Kidney glomerular epithelial cell (primary cell): ENCODE measurements at places on chromosomes 12 and 14.

DNA sequence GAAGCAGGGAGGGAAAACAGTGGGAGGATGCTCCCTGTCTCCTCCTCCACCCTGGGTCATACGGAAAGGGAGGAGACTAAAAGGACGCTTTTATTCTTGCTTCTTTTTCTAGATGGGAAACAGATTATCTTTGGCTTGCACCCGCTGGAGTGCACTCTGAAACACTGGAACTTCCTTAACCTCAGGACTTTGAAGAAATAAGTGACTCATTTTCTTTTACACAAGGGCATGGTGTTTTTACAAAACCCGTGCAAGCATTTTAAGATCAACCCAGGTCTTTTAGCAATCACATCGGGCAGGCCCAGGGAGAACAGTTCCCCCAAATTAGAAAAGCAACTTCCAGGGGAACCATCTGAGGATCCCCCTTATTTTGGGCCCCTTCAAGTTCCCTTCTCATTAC, 80.9 kb upstream of the TSPAN11 start:
- no peak for DNase-seq

DNA sequence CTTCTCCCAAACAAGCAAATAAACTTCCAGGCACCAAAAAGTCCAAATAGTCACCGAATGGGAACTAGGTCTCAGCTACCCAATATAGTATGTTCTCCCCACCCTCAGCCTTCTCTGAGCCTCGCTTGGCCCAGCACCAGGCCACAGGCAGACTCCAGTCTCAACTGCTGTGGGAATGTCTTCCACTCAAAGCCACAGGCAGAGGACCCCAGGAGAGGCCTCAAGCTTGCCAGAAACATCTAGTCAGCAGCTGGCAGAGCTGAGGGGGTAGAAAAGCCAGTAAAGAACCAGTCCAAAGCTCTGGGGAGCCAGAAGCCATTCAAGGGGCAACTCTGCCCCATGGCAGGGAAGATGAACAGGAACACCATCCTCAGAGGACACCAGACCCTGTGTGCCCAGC, 41.8 kb downstream of the FMNL3 start:
- DNase-seq, result no peak

DNA sequence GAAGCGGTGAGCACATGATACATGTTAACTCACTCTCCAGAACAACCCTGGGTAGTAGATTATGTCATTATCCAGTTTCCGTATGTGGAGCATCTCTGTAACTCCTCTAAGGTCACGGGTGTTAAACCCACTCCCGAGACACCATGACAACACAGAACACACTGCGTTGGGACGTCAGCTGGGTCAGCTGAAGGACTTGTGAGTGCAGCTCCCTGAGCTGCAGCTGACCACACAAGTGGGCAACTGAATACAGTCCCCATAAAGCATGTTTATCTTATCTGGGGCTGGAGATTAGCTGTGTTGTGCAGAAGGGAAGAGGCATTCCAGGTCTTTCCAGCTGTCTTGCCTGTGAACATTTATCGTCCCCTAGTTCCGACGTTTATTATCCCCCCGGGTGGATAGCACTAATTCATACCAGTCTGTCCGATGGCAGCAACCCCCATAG, 211.5 kb downstream of the CHST11 start:
- no peak for DNase-seq

DNA sequence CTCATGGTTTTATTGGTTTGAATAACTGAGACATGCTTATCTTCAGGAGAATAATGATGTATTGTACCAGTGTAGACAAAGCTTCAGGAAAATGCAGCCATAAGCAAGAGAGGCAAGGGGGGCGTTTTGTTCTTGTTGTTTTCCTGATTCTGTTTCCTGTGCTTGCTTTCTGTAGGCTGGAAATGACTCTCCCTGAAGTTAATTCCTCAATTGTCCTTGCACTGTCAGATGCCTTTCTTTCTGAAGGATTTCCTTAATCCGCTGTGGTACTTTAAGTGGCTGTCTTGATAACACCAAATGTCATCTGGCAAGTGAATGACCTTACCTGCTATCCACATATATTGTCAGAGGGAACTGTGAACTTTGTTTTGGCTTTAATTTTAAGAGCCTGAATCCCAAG, 220.0 kb downstream of the NEDD1 start:
- DNase-seq, result no peak

DNA sequence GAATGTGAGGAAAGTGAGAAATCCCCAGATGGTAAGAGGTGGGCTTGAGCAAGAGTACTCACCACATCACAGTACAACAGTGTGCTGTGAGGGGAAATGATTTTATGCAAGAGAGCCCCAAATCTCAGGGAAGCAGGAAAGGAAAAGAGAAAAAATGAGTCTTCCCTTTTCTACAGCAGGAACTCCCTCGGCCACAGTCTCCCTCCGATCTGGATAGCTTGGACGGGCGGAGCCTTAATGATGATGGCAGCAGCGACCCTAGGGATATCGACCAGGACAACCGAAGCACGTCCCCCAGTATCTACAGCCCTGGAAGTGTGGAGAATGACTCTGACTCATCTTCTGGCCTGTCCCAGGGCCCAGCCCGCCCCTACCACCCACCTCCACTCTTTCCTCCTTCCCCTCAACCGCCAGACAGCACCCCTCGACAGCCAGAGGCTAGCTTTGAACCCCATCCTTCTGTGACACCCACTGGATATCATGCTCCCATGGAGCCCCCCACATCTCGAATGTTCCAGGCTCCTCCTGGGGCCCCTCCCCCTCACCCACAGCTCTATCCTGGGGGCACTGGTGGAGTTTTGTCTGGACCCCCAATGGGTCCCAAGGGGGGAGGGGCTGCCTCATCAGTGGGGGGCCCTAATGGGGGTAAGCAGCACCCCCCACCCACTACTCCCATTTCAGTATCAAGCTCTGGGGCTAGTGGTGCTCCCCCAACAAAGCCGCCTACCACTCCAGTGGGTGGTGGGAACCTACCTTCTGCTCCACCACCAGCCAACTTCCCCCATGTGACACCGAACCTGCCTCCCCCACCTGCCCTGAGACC, 7.8 kb downstream of the ATN1 start:
- DNase-seq, result no peak

- peak; percentile 32 for DNase-seq
These were observed 15.7 kb downstream of the ANO6 start for GRCh38 chr12:45231515-45232145.

- no peak for DNase-seq
These were observed 51.3 kb downstream of the SLC6A12 start for GRCh38 chr12:162467-163307.

DNA sequence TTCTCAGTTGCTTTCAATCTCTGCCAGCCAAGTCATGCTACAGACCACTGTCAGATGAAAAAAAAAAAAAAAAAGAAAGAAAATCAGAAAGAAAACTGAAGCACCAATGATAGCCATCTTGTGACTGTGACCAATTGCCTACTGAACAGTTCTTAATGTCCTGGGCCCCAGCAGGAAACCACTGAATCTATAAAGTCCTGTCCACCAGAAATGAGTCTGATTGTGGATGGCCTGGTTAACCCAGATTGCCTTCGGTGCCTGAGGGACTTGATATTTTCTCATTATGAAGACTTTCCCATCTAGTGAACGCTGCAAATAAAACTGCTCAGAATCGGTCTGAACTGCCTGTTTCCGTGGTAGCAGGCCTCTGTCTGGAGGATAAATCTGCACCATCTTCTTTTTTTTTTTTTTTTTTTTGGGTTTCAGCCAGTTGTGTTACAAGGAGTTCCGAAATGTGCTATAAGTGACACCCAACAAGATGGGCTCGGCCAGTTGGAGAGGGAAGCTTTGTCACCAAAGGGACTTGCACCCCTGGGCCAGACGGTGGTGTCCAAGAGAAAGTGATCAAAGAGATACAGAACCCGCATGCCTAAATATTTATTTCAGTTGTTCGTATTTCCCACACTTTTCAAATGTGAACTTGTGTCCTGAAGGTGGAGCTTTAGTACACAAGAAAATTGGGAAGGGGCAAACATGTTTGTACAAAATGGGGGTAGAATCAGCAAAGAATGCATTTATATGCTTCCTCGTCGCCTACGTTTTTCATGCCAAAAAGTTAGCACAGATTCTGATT, 3.0 kb upstream of the PLXNC1 start:
- DNase-seq, result no peak

DNA sequence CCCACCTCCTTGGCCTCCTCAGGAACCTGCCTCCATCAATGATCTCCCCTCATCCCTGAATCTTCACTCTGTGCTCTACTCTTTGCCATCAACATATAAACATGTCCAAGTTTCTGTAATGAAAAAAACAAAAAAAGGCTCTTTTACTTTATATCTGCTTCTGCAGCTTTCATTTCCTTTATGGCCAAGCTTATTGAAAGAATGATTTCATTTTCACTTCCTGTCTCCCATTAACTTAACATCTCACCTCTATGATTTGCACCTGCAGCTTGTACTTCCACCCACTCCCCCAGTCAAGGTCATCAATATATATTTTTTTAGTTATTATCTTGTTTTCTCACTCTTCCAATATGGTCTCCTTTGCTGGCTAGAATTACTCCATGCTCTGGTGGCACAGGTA, 15.6 kb upstream of the RNU6-7 start:
- DNase-seq, result no peak

GRCh38 chr12:84816916-84817695, 95.5 kb downstream of the SLC6A15 start:
- no peak for DNase-seq

GRCh38 chr12:118813778-118814357, 167.5 kb upstream of the SRRM4 start:
- no peak for DNase-seq

- DNase-seq, result no peak
These were observed 380.0 kb downstream of the DIO2 start for GRCh38 chr14:79831195-79831892.

DNA sequence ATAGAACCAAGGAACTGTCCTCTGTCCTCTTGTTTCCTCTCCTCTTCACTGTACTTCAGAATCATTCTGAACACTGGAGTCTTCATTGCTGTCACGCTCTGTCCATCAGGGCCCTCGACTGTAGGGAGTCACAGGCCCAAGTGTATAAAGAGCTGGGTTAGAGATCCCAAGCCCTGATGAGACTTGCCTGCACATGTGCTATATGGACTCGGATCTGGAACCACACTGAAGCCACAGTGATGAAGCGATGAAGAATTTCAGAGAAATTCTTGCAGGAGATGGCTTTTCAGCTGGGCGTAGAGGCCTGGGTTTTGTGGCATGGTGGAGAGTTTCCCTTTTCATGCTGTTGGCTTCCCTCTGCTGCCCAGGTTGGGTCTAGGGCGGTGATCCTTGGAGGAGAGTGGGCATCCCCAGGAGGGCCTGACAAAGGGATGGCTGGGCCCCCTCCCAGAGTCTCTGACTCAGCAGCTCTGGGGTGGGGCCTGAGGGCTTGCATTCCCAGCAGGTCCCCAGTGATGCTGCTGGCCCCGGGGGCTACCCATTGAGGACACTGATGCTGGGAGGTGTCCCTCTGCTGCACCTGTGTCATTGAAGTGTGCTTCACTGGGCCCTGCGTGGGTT, 39.6 kb upstream of the YY1 start:
- no peak for DNase-seq

DNA sequence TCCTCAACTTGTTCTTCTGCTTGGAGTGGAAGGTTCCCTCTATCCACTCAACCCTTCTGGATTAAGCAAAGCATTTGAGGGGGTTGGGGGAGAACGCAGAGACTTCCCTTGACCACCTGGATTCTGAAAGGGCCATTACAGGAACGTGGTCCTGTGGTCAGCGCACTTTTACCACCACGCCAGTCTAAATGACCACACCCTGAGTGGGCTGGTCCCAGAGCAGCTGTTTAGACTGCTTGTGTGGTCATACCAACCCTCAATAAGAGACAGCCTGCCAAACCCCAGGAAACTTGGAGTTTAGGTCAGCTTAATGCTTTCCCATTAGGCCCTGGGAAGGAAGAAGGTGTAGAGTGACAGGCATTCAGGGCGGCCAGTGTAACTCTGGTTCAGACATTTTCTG, 165.5 kb upstream of the ATP2B1 start:
- no peak for DNase-seq

DNA sequence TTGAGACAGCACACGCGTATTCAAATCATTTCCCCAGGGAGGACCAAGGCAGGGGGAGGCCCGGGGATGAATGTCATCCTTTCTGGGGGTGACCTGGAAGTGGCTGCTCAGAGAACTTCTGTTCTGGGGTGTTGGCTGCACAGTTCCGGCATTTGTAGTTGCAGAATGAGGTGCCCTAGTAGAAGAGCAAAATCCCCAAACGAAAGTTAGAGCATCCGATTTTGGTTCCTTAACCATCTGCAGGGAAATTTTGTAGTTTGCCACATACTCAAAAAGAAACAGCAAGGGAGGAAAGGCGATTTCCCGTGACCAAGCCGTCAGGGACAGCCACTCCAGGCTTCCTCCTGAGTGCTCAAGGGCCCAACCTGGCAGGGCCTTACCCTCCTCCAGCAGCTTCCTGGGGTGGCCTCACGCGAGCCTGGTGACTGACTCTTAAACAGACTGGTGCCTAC, 13.0 kb upstream of the TRAF3 start:
- DNase-seq, result no peak

DNA sequence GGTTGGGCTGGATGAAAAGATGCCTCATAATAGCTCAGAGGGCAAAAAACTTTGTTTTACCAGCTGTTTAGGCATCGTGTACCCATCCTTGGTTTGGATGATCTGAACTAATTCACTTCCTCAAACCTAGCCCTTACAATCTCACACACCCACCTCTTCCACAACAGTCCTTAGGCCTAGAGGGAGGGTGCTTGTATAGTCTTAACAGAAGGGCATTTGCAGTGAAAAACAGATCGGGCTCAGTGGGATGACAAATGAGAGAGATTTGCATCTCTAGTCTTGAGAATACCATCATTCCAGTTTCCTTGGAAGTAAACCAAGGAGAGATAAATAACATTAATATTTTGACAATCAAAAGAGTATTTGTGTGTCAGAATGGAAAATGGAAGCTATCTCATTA, 11.0 kb downstream of the SLCO1A2 start:
- no peak for DNase-seq
